ENCODE measurements at places on chromosomes 7 and 10. TPM values are rescaled to one million over a fixed set of nuclear protein-coding genes. Genes with fewer than 3 reads are reported as not detected.
A peak's percentile ranks its signal among the peaks of the same experiment; 100 is the strongest.

MYOF gene
- total RNA-seq = 4.6 TPM

GRCh38 chr10:110207805-110208613 lies 604 bp downstream of the MXI1 start:
- no peak overlapping the region for H3K27ac ChIP-seq
- no peaks in the 10 kb centered on the region for H3K4me1 ChIP-seq
- no peaks in the 10 kb centered on the region for H3K36me3 ChIP-seq
- peak; percentile 44 for DNase-seq
- H3K4me3 ChIP-seq = peak overlapping the region; percentile 75

DNA sequence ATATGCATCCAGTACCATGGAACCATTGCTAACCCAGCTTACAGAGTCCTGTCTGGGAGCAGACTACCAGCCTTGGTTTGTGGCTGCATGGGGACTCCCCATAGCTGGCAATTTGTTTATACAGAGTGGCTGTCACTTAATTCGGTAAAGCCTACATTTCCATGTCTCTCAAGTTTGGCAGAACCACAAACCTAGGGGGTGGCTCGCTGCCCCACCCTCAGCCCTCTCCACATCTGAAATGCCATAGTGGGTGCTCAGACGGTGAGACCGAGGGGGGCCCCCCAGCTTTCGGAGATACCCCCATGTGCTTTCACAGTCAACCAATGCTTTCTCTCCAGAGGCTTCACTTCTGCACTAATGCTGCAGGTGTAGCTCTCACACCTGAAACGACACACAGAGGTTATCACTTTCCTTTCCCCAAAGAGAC lies 75.5 kb upstream of the KAT6B start:
- no peak for DNase-seq
- H3K27ac ChIP-seq = no peak overlapping the region
- H3K27me3 ChIP-seq = no peaks in the 10 kb centered on the region
- H3K36me3 ChIP-seq = no peaks in the 10 kb centered on the region

- no peak for DNase-seq
- H3K36me3 ChIP-seq = no peaks in the 10 kb centered on the region
- H3K27me3 ChIP-seq = peaks cover 26% of the 10 kb centered on the region
- H3K27ac ChIP-seq = no peak overlapping the region
- H3K4me1 ChIP-seq = no peaks in the 10 kb centered on the region
Observed at GRCh38 chr7:148481971-148482626, 108.5 kb upstream of the C7orf33 start.

TMEM213 gene
- not detected for total RNA-seq

NODAL gene
- not detected for total RNA-seq

PRSS37 gene
- not detected for total RNA-seq

DNA sequence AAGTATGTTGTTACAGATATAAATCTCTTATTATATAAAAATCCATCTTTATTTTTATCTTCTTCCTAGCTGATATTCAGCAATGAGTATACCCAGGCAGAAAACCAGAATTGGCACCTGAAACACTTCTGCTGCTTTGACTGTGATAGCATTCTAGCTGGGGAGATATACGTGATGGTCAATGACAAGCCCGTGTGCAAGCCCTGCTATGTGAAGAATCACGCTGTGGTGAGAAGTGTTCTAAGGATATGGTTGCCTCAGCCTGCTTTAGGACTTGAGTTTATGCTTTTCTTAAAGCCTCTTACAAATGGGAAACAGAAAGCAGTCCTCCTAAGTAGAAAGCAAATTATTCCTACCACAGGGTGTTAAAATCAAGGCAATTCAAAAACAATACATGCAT lies 41.9 kb downstream of the TES start:
- no peak overlapping the region for H3K4me3 ChIP-seq
- no peaks in the 10 kb centered on the region for H3K36me3 ChIP-seq
- H3K27ac ChIP-seq = no peak overlapping the region
- no peaks in the 10 kb centered on the region for H3K4me1 ChIP-seq
- no peak for DNase-seq

- H3K27me3 ChIP-seq = no peaks in the 10 kb centered on the region
- no peaks in the 10 kb centered on the region for H3K36me3 ChIP-seq
- peaks cover 38% of the 10 kb centered on the region for H3K4me1 ChIP-seq
Observed at GRCh38 chr10:98915911-98916310, 319.7 kb downstream of the HPSE2 start.

PLEKHS1 gene
- total RNA-seq = 6.1 TPM

GRCh38 chr7:122383934-122384333 lies 79.4 kb upstream of the FEZF1 start:
- no peak for DNase-seq
- no peaks in the 10 kb centered on the region for H3K36me3 ChIP-seq
- no peak overlapping the region for H3K4me3 ChIP-seq
- no peaks in the 10 kb centered on the region for H3K4me1 ChIP-seq

FAM25C gene
- not detected for total RNA-seq

DNA sequence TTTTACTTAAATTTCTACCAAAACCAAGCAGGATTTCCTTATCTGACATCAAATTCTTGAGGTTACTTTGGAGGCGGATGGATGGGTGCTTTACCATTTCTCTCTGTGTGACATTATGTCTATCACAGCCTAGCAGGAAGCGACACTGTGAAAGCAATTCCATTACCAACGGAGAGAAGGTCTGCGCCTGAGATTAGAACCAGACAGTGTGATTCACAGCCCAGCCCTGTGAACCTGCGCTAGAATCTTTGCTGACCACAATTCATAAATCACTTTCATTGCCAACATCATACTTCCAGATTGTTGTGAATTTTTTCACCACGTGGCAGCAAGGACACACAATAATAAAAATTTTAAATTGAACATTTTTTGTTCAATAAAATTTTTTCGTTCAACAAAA lies 126.5 kb downstream of the CUBN start:
- no peaks in the 10 kb centered on the region for H3K27me3 ChIP-seq
- H3K27ac ChIP-seq = no peak overlapping the region
- peaks cover 27% of the 10 kb centered on the region for H3K4me1 ChIP-seq
- no peaks in the 10 kb centered on the region for H3K36me3 ChIP-seq

GRCh38 chr7:114843102-114843501 lies 78.8 kb upstream of the MDFIC start:
- no peaks in the 10 kb centered on the region for H3K36me3 ChIP-seq
- H3K27ac ChIP-seq = no peak overlapping the region
- H3K27me3 ChIP-seq = no peaks in the 10 kb centered on the region
- DNase-seq = no peak
- no peak overlapping the region for H3K4me3 ChIP-seq

GRCh38 chr7:158811461-158811860 lies 17.8 kb downstream of the ESYT2 start:
- H3K4me3 ChIP-seq = no peak overlapping the region
- H3K4me1 ChIP-seq = no peaks in the 10 kb centered on the region

DNA sequence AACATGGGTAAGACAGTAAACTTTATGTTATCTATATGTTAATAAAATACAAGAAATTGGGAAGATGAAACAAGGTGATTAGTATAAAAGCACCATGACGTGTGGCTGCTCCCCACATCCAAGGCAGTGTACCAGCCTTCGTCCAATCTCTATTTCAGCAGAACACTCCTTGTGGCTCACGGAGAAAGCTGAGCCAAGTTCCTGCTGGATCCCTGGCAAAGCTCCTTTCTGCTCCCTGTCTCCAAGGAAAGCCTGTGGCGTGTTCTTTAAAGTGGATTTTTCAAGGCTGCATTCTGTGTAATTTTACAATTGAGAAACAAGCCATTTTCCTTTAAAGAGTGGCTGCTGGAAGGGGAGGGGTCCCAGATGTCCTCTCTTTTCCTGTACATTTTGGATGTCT lies 467.3 kb downstream of the PTPRN2 start:
- no peaks in the 10 kb centered on the region for H3K4me1 ChIP-seq
- no peak overlapping the region for H3K27ac ChIP-seq
- H3K36me3 ChIP-seq = no peaks in the 10 kb centered on the region
- no peaks in the 10 kb centered on the region for H3K27me3 ChIP-seq
- H3K4me3 ChIP-seq = no peak overlapping the region
- no peak for DNase-seq

GNAT3 gene
- not detected for total RNA-seq

- DNase-seq = no peak
- H3K27ac ChIP-seq = peak overlapping the region; percentile 65
- H3K4me1 ChIP-seq = no peaks in the 10 kb centered on the region
- no peaks in the 10 kb centered on the region for H3K27me3 ChIP-seq
- H3K4me3 ChIP-seq = peak overlapping the region; percentile 60
- H3K36me3 ChIP-seq = peaks cover 5% of the 10 kb centered on the region
Observed at GRCh38 chr10:93701866-93702209, 554 bp downstream of the FRA10AC1 start.

AGR3 gene
- total RNA-seq = not detected

CELF2 gene
- total RNA-seq = 60.9 TPM

DNA sequence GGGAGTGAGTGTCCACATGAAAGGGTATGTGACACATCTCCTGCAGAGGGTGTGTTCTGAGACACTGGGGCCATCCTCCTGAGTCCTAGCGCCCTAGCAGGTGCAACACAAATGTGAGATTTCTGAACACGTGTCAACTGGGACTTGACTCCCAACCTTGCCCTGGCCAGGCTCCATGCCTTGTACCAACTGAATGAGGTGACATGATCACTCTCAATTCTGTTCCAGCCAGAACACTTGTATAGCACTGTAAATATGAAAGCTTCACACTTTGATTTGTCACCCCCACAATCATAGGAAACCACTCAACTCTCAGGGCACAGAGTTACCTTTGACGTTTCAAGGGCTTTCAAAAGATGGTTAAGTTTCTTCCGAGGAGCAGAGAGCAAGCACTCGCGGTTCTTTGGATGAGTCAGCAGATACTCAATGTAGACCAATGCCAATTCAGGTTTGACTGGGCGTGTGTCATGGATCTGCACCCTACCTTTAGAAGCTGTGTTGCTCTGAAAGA lies 48.6 kb downstream of the NCAPG2 start:
- no peaks in the 10 kb centered on the region for H3K27me3 ChIP-seq
- H3K36me3 ChIP-seq = peaks cover 62% of the 10 kb centered on the region
- DNase-seq = no peak
- H3K27ac ChIP-seq = no peak overlapping the region

GRCh38 chr7:98205162-98205845 lies 5.9 kb upstream of the BHLHA15 start:
- H3K4me3 ChIP-seq = no peak overlapping the region
- DNase-seq = no peak
- no peaks in the 10 kb centered on the region for H3K36me3 ChIP-seq
- H3K27me3 ChIP-seq = no peaks in the 10 kb centered on the region

DNA sequence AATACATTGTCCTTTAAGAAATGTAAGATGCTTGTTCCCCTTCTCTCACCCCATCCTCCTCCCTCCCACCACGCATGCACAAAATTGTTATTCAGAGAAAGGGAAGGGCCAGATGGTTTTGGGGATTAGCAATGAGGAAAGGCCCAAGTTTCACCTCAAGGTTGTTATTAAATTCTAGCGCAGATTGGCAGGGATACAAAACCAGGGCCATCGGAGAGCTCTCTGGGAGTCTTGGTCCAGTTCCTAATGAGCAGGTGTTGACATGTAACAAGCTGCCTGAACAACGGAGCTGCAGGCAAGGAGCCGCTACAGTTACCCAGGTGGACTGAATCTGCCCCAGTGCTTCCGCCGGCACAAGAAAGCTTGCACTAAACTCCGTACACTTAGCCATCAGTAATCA lies 9.7 kb upstream of the ANK3 start:
- no peaks in the 10 kb centered on the region for H3K4me1 ChIP-seq
- peak; percentile 3 for DNase-seq
- no peak overlapping the region for H3K4me3 ChIP-seq
- no peak overlapping the region for H3K27ac ChIP-seq
- no peaks in the 10 kb centered on the region for H3K36me3 ChIP-seq
- no peaks in the 10 kb centered on the region for H3K27me3 ChIP-seq

RELN gene
- 59.0 TPM for total RNA-seq

- peaks cover 5% of the 10 kb centered on the region for H3K4me1 ChIP-seq
- H3K36me3 ChIP-seq = no peaks in the 10 kb centered on the region
- H3K27me3 ChIP-seq = no peaks in the 10 kb centered on the region
- no peak overlapping the region for H3K27ac ChIP-seq
- DNase-seq = no peak
Observed at GRCh38 chr7:1505731-1506550, 1.8 kb upstream of the INTS1 start.

- no peak for DNase-seq
- H3K4me1 ChIP-seq = peaks cover 7% of the 10 kb centered on the region
- no peaks in the 10 kb centered on the region for H3K36me3 ChIP-seq
- no peak overlapping the region for H3K4me3 ChIP-seq
Observed at GRCh38 chr7:134763960-134764359, 15.5 kb upstream of the CALD1 start.

ZNF727 gene
- total RNA-seq = 3.0 TPM
